ENCODE measurements at places on chromosomes 13 and 19.

DNA sequence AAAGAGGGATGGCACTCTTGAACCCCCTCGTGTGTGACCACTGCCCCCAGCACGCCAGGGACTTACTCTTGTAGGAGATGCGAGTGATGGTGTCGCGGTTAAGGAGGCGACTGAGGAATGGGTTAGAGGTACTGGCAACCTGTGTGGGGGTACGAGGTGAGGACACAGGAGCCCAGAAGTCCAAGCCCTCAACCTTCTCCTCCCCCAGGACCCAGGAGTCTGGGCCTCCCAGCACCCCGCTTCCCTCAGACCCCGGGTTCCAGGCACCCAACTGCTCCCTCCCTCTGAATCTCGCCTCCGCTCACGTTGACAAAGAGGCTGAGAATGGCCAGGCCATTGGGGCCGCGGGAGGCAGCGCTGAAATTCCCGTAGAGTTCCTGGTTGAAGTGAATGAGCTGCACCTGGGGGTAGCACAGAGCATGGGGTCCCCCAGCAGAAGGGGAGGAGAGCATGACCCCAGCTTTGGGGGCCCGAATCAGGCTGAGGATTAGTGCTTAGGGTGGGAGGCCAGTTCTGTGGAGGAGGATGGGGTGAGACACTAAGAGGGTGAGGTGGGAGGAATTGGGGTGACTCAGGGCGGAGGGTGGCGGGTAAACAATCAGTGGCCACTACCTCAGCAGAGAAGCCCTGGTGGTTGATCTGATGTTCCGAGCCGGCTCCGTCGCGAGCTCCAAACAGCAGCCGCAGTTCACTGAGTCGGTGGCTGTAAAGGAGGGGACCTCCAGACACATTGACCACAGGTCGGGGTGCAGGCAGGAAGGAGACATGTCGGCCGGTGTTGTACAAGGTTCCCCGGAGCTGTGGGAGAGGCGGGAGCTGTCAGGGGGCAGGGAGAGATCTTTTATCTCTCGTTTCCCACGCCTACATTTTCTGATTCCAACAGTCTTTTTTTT lies 2.5 kb upstream of the DBP start:
- peaks cover 27% of the 10 kb centered on the region for H3K4me1 ChIP-seq
- no peak overlapping the region for H3K4me3 ChIP-seq
- no peaks in the 10 kb centered on the region for H3K27me3 ChIP-seq

DNA sequence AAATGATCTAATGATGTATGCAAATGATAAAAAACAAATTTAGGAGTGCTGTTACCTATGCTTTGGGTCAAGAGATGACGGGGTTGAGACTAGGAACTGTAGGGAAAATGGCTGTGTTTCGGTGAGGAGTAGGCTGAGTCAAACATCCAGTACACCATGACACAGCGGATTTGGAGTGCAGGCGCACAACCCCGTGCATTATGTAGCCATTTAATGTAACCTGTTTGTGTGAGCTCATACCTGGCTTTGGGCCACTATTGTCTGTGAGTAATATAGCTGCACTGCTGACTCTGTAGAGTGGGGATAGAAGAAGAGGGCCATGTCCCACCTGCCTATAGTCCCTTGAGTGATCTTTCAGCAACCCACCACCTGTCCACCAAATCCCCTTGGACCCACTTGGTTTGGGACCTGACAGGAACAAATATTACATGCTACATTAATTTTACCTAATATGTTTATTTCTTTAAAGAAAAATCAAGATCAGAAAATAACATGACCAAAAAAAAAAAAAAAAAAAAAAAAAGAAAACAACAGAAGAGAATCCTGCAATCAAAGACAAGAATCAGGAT lies 95.5 kb upstream of the KLHL1 start:
- no peak overlapping the region for H3K27ac ChIP-seq
- H3K4me1 ChIP-seq, result no peaks in the 10 kb centered on the region
- H3K36me3 ChIP-seq, result no peaks in the 10 kb centered on the region
- no peak overlapping the region for H3K4me3 ChIP-seq

DNA sequence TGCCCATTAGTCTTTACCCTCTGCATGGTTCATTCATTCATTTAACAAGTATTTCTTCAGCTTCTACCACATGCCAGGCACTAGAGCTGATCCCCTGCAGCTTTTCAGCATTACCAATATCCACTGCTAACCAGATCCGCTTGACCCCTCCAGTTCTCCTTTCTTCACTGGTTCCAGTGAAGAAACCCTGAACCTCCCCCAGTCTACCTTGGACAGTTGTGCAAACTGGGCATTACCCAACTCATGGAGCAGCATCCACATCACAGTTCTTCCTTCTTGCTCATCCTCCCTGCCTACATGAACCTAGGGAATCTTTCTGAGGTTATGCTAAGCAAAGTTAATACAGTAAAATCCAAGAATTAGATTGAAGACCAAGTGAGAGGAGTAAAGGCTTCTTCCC lies 78.7 kb upstream of the SERP2 start:
- H3K4me1 ChIP-seq, result no peaks in the 10 kb centered on the region
- H3K4me3 ChIP-seq, result no peak overlapping the region
- no peaks in the 10 kb centered on the region for H3K36me3 ChIP-seq
- DNase-seq, result no peak
- no peaks in the 10 kb centered on the region for H3K27me3 ChIP-seq

DNA sequence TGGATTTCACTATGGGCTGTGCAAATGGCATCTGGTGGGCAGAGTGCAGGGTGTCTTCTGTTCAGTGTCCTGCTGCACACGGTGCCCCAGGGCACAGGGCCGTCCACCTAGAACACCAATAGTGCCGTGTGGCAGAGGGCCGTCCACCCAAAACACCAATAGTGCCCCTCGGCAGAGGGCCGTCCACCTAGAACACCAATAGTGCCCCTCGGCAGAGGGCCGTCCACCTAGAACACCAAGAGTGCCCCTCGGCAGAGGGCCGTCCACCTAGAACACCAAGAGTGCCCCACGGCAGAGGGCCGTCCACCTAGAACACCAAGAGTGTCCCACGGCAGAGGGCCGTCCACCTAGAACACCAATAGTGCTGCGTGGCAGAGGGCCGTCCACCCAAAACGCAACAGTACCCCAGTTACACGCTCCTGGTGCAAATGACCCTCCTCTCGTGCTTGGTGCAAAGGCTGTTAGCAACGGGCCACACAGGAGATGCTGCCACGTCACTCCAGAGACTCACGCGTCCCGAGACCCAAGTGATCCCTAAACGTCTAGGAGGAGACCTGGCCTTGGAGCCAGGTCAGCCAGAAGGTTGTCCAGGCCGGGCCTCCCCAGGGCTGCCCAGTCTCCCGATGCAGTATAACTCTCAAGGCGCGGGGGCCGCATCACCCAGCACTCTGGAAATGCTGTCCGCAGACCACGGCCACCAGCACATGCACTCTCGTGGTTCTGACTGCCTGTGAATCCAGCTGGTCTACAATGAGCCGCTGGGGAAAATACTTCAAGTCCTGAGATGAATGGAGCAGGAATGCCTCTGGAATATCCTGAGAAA lies 51.5 kb downstream of the RASA3 start:
- H3K4me3 ChIP-seq, result no peak overlapping the region
- H3K4me1 ChIP-seq, result no peaks in the 10 kb centered on the region
- H3K27ac ChIP-seq, result no peak overlapping the region
- no peaks in the 10 kb centered on the region for H3K27me3 ChIP-seq
- no peaks in the 10 kb centered on the region for H3K36me3 ChIP-seq

DNA sequence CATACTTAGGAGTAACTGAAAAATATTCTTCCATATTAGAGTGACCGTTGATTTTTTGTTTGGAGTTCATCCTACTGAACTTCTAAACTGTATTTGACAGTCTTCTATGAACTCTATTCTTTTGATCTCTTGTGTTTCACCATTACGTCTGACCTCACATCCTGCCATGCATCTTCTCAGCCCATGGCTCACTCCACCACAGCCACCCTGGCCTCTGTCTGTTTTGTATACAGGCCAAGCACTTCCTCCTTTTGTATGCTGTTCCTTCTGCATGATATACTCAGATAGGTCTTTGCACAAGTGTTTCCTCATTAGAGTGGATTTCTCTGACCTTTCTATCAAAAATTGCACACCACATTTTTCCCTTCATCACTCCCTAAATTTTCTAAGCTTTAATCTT lies 119.9 kb downstream of the MAB21L1 start:
- H3K4me3 ChIP-seq, result no peak overlapping the region
- no peak overlapping the region for H3K27ac ChIP-seq
- DNase-seq, result no peak

DNA sequence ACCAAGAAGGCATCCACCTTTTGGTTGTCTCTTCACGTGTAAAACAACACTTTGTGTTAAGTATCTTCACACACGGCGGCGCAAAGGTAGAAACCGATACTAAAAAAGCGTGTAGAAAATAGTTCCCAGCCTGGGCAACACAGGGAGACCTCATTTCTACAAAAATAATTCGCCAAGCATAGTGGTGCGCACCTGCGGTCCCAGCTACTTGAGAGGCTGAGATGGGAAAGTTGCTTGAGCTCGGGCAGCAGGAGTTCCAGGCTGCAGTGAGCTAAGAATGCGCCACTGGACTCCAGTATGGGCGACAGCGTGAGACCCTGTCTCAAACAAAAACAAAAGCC lies 573 bp upstream of the ERCC5 start:
- peak overlapping the region; percentile 87 for H3K27ac ChIP-seq
- no peaks in the 10 kb centered on the region for H3K4me1 ChIP-seq
- DNase-seq, result no peak
- no peaks in the 10 kb centered on the region for H3K27me3 ChIP-seq
- no peaks in the 10 kb centered on the region for H3K36me3 ChIP-seq

GRCh38 chr13:105135852-105136615 lies 1399.4 kb downstream of the EFNB2 start:
- no peaks in the 10 kb centered on the region for H3K36me3 ChIP-seq
- DNase-seq, result no peak
- H3K27ac ChIP-seq, result no peak overlapping the region
- H3K4me3 ChIP-seq, result no peak overlapping the region
- H3K4me1 ChIP-seq, result no peaks in the 10 kb centered on the region

DNA sequence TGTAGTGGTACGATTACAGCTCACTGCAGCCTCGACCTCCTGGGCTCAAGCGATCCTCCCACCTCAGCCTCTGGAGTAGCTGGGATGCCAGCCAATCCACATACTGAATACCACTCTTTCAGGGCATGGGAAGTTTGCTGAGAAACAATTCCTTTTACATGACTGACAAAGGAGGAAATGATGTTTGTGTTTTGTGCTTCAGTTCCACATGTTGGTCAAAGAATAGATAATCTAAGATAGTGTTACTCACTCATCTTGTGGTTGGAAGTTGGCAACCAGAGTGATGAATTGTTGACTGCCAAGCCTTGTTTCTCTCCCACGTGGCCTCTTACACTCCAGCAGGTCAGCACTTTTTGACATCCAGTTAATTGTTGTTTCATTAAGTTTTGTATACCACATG lies 7.6 kb downstream of the MBD3L2B start:
- no peak overlapping the region for H3K27ac ChIP-seq
- DNase-seq, result no peak
- no peaks in the 10 kb centered on the region for H3K27me3 ChIP-seq
- H3K4me3 ChIP-seq, result no peak overlapping the region
- H3K4me1 ChIP-seq, result no peaks in the 10 kb centered on the region

- no peaks in the 10 kb centered on the region for H3K36me3 ChIP-seq
- no peak overlapping the region for H3K27ac ChIP-seq
- no peaks in the 10 kb centered on the region for H3K27me3 ChIP-seq
- no peak overlapping the region for H3K4me3 ChIP-seq
These were observed 199.8 kb downstream of the DNAJC15 start for GRCh38 chr13:43223216-43223615.

GRCh38 chr13:37870895-37871550 lies 1.5 kb upstream of the TRPC4 start:
- peak overlapping the region; percentile 94 for H3K4me3 ChIP-seq
- no peaks in the 10 kb centered on the region for H3K4me1 ChIP-seq
- H3K27me3 ChIP-seq, result no peaks in the 10 kb centered on the region
- no peaks in the 10 kb centered on the region for H3K36me3 ChIP-seq

GRCh38 chr19:55536951-55537740 lies at the start of gene SBK2:
Gene SBK2, minus strand, starts transcription at chr19:55537133. Its CDS starts 839 bp downstream, at chr19:55536294.
- peak within 1 kb of the TSS; percentile 51 for H3K27ac ChIP-seq
- no peaks in the 10 kb centered on the region for H3K4me1 ChIP-seq
- no peaks in the 10 kb centered on the region for H3K36me3 ChIP-seq
- DNase-seq, result peak; percentile 62
- no peaks in the 10 kb centered on the region for H3K27me3 ChIP-seq

GRCh38 chr19:16581971-16582343 lies 9.7 kb upstream of the SLC35E1 start:
- H3K27me3 ChIP-seq, result no peaks in the 10 kb centered on the region
- DNase-seq, result no peak
- no peaks in the 10 kb centered on the region for H3K4me1 ChIP-seq
- no peak overlapping the region for H3K4me3 ChIP-seq

DNA sequence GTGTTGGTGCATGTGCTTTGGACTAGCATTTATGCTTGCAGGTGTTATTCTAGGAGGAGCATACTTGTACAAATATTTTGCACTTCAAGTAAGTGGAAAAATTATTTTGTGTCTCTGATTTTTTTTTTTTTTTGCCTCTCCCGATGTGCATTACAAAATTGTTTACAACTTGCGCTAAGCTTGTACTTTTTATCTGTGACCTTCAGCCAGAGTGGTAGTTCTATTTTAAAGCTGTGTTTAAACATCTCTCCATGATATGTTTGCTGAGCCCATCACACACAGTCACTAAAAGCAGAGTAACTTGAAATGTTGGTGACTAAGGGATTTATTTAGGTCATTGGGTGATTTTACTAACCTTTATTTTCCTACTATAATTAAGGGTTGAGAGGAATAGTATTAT lies 20.8 kb downstream of the ITM2B start:
- no peak for DNase-seq
- H3K27me3 ChIP-seq, result no peaks in the 10 kb centered on the region
- no peaks in the 10 kb centered on the region for H3K4me1 ChIP-seq

DNA sequence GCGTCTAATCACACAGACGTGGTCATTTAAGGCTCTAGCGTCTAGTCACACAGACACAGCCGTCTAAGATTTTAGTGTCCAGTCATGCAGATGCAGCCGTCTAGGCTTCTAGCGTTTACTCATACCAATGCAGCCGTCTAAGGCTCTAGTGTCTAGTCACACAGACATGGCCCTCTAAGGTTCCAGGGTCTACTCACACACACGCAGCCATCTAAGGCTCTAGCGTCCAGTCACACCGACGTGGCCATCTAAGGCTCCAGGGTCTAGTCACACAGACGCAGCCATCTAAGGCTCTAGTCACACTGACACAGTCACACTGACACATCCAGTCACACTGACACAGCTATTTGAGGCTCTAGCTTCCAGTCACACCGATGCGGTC lies 55.7 kb downstream of the KLF2 start:
- peaks cover 5% of the 10 kb centered on the region for H3K36me3 ChIP-seq
- DNase-seq, result no peak
- H3K27me3 ChIP-seq, result no peaks in the 10 kb centered on the region
- H3K27ac ChIP-seq, result no peak overlapping the region
- H3K4me3 ChIP-seq, result no peak overlapping the region

- no peaks in the 10 kb centered on the region for H3K36me3 ChIP-seq
- H3K4me3 ChIP-seq, result no peak overlapping the region
- H3K27me3 ChIP-seq, result no peaks in the 10 kb centered on the region
- no peak overlapping the region for H3K27ac ChIP-seq
These were observed 14.7 kb downstream of the B3GLCT start for GRCh38 chr13:31214435-31214834.
